T-cell (primary cell): ENCODE measurements at places on chromosomes 5 and 9. TPM values are rescaled to one million over a fixed set of nuclear protein-coding genes. Genes with fewer than 3 reads are reported as not detected.

- no peak for DNase-seq
Measured at GRCh38 chr9:20532584-20532983, 89.7 kb downstream of the MLLT3 start.

Gene DRD1
- total RNA-seq, result not detected

- no peak for DNase-seq
Measured at GRCh38 chr5:72770266-72770665, 46.2 kb upstream of the TNPO1 start.

- DNase-seq, result no peak
Measured at GRCh38 chr9:10250219-10250618, 362.6 kb downstream of the PTPRD start.

GRCh38 chr5:18305288-18305924 is 671.1 kb downstream of the TAF11L14 start:
- no peak for DNase-seq

Gene SPATA6L
- 3.3 TPM for total RNA-seq

Gene MZB1
- total RNA-seq, result 6.4 TPM

DNA sequence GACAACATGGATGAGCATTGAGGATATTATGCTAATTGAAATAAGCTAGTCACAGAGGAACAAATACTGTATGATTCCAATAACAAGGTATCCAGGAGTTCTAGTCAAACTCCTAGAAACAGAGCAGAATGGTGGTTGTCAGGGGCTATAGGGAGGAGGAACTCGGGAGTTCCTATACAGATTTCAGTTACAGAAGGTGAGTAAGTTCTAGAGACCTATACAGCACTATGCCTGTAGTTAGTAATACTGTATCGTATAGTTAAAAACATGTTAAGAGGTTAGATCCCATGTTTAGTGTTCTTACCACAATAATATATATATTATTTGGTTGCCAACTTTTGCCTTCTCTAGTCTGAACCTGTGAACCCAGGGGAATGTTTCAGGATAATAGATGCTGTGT is 7.9 kb upstream of the OXCT1 start:
- no peak for DNase-seq
